ENCODE measurements at places on chromosomes 11 and 22.
A peak's percentile ranks its signal among the peaks of the same experiment; 100 is the strongest.

GRCh38 chr11:35539781-35540281 lies 14.4 kb upstream of the PAMR1 start:
- DNase-seq: no peak

DNA sequence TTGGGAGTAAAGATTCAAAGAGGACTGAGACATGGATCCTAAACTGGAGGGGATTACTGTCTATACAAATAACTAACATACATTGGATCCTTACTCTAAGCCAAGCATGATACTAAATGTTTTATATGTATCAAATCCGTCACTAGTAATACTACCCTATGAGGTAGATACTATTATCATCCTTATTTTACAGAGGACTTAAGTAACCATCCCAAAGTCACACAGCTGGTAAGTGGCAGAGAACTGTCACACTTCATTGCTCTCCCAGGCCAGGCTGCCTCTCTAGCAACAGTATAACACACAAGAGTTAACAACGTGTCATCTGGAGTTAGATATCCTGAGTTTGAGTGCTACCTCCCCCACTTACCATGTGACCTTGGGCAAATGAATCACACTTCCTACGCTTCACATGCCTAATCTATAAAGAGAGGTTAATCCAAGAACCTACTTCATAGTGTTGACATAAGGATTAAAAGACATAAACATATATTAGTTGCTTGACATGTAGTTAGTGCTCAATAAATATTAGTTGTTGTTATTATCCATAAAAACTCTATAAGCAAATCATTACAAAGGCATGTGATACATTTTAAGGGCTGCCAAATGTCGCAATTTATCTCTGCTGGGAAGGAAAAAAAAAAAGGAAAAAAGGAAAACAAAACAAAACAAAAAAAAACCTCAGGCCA lies 33.8 kb upstream of the SPON1 start:
- no peak for DNase-seq

- no peak for DNase-seq
Observed at GRCh38 chr22:28743852-28744251, 2.0 kb downstream of the HSCB start.

DNA sequence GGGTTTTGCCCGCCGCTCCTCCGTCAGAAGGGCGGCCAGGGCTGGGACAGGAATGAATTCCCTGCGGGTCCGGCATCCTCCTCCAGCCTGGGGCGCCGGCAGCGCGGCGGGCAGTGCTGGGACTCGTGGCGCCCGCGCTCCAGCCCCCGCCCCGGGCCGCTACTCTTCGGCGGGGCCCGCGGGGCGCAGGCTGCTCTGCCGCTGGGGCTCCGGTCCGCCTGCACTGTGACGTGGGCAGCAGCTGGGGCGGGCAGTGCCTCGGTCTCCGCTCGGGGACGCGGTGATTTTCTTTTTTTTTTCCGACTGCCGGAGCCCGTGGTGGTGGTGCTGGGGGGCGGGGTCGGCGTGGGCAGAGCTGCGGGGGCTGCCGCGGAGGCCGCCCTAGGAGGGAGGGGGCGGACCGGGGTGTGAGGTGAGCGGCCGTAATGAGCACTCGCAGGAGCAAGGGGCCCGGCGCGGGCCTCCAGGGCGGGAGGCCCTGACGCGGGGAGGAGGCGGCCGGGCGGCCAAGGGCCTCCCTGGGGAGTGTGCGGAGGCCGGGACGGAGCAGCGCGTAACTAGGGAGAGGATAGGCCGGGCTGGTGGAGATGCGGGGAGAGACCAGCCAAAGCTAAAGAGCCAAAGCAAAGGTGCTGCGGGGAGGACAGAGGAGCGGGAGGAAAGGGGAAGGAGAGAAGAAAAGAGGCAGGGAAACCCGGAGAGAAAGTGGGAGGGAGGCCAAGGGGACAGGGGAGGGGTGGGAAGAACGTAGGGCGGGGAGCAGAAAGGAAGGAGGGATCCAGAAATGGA lies 73.3 kb upstream of the ZBED5 start:
- DNase-seq: peak; percentile 24

GRCh38 chr11:6403539-6403938 lies 13.3 kb downstream of the SMPD1 start:
- DNase-seq: no peak

GRCh38 chr11:69923641-69924307 lies 104.6 kb upstream of the FGF3 start:
- no peak for DNase-seq

DNA sequence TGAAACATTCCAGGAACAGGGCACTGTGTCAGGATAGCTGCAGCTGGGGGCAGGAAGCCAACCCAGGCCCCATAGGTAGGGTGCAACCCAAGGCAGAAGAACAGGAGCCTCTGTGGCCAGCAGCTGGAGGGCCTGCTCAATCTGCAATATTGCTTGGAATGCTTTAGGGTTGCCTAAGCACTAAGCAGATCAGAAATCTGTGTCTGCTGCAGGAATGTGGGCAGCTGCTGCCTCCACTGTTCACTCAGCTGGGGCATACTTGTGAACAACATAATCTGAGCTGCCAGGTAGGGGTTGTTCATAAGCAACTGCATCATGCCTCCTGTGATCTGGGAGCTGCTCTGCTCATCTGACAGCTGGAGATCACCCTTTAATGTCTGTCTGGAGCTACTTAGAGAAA lies 1.7 kb downstream of the UBQLNL start:
- DNase-seq: no peak

DNA sequence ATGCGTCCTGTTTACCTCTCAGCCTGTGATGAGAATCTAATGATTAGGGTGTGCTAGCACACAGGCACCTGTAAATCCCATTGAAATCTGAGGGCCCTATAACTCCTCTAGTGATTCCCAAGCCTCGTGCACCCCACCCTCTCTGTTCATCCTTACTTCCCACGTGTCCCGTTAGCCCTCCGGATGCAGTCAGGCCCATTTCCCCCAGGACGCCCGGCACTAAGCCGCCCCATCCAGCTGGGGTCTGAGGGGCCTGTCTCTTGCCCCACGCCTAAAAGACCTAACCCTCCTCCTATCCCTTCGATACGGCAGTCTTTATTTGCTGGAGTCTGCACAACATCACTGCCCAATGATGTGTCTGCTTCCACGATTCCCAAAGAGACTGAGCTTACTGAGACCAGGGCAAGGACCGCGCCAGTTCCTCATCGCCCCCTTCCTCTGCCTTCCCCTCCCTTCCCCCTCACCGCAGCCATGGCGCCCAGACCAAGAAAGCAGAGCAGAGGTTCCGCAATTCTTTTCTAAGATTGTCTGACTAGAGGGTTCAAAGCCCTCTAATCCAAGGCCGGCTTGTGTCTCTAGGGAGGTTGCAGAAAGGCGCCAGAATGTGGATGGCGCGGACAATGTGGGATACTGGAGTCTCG lies 1.1 kb upstream of the FADS2 start:
- no peak for DNase-seq

GRCh38 chr11:127972816-127973215 lies 614.5 kb downstream of the ETS1 start:
- DNase-seq: no peak

- DNase-seq: no peak
Observed at GRCh38 chr11:125078016-125078415, 14.9 kb downstream of the SLC37A2 start.

DNA sequence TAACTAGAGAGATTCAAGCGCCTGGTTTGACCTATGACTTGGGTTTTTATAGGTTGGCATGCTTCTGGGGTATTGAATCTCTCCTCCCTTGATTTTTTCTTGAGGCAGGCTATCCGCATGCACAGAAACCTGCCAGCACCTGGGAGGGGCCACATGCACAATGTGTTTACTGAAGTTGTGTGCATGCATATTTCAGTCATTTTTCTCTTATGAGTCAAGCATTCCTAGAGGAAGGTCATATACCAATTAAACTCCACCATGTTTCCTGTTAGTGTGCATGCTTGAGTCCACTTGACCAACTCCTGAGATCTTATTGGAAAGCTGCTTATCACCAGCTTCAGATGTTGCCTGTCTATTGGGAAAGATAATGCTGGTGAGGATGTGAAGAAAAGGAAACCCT lies 1718.4 kb downstream of the LRRC4C start:
- DNase-seq: no peak

GRCh38 chr11:9639099-9639498 lies 24.8 kb upstream of the SWAP70 start:
- no peak for DNase-seq

- no peak for DNase-seq
Observed at GRCh38 chr11:34264303-34265110, 93.3 kb downstream of the ABTB2 start.

- DNase-seq: no peak
Observed at GRCh38 chr22:31840585-31840984, 86.8 kb downstream of the DEPDC5 start.

DNA sequence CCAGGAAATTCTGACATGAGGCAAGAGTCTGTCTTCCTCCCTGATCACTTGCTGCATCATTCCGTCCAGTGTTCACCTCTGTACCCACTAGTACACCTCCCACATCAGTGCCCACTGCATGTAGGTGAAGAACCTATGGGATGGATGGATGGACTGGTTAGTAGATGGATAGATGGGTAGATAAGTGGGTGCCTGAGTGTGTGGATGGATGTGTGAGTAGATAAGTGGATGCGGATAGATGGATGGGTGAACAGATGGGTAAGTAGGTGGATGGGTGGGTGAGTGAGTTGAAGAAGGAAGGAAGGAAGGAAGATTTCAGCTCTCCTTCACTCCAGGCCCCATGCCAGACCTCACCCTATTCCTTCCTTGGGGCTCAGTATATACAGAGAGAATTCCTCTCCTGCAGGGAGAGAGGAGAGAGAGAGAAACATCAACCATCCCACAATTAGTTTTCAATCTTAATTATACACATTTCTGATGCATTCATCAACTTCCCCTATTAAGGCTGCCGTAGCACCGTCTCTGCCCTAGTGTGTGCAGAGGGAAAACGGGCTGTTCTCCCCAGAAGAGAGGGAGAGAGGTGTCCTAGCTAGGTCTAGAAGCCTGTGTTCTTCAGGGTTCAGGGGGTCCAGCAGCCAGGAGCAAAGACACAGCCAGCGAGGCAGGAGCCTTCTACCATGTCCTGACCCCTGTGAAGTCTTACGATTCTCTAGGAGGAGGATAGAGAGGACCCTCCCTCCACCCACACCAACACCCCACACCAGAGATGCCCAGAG lies 125.3 kb downstream of the BUD13 start:
- DNase-seq: no peak

DNA sequence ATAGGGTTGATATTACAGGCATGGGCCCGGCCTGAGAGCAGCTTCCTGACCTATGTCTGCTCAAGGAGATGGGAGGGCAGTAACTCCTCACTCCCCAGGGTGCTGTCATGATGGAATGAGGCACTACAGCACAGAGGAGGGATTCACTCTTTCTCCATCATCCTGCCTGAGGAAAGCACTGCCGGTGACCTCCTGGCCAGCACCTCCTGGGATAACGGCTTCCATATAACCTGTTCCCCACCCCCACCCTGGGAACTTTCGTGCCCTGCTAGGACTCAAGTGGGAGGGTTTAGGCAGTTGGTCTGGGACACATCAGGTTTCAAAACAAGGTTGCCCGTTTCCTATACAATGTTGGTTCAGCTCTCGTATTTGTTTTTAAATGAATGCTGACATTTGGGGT lies 42.7 kb upstream of the MN1 start:
- DNase-seq: no peak

DNA sequence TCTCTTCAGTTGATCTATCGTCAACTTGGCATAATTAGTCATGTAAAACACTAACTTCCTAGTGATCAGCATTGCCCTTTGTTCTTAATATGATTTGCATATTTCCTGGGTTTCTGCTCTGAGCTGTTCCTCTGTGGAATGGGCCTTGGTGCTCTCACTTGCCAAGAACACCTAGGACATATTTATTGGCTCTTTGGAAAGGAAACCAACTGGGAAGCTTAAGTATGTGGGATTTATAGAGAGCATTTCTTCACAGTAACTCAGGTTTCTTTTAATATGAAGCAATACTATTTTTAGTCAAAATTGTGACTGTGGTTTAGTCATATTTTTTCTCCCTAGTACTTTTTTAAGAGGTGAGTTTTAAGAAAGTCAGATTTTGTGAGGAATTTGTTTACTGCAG lies 28.8 kb downstream of the FAT3 start:
- DNase-seq: no peak

DNA sequence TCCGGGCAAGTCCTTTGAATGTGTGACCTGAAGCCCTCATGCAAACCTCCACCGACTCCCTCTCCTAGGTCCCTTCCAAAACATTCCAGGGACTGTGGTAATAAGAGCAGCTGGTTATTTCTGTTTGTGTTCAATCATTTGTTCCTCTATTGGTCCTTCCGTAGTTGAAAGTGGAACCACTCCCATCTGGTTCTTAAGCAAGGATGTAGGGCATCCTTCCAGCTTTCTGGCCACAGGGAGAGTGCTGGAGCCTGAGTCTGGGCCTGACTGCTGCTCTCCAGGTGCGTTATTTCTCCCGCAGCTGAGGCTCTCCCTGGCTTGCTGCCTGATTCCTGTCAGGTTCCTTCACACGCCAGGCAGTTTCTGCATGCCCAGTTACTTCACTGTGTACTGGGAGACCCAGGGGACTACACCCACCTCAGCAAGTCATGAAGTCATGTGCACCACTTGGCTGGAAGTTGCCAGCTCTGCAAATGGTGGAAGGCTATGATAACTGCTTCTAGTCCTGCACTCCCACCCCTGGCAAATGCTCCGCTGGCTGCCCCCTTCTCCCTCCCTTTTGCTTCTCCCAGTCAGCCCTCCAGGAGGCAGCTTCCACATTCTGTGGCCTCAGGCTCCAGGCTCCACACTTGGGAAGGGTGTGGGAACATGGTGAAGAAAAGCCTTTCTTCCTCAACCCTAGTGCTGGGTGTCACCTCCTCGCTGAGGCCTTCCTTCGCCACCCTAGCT lies 4.0 kb upstream of the ALX4 start:
- DNase-seq: no peak

DNA sequence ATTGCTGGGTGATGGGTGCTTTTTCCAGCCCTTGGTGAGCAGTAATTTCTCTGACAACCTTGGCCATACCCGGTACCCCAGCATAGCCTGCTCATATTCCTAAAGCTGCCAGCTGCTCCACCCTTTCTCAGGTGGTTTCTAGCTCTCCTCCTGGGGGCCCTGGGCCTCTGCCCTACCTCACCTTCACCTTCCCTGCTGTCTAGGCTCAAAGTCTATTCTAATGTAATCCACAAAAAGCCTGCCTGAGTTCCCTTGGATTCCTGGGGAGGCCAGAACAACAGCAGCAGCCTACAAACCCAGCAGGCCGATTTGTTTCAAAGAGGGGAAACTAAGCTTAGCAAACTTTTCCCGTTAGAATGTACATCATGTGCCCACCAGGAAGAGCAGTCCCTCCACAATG lies 117.6 kb downstream of the DSCAML1 start:
- DNase-seq: no peak
